ENCODE measurements at places on chromosomes 11 and 22. TPM values are rescaled to one million over a fixed set of nuclear protein-coding genes. Genes with fewer than 3 reads are reported as not detected.

The GAL3ST3 gene
- total RNA-seq = 0.73 TPM

The CCDC87 gene
- total RNA-seq = 0.24 TPM

DNA sequence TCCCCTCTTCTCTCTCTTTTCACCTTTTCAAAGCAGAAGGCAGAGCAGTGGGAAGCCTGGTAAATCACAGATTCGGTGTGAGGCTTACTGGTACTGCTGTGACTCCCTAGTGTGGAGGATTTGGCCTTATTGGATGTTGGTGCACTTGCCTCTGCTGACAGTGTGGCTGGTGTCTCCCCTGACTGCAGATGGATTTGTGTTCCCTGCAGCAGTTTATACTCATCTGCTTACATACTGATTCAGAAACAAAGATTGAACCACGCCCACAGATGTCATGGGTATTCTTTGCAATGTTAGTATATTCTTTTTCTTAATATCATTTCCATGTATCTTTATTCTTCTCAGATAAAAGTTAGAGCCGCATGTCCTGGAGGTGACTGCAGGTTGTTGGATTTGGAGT, 26.8 kb upstream of the GRIK4 start:
- DNase-seq = no peak

DNA sequence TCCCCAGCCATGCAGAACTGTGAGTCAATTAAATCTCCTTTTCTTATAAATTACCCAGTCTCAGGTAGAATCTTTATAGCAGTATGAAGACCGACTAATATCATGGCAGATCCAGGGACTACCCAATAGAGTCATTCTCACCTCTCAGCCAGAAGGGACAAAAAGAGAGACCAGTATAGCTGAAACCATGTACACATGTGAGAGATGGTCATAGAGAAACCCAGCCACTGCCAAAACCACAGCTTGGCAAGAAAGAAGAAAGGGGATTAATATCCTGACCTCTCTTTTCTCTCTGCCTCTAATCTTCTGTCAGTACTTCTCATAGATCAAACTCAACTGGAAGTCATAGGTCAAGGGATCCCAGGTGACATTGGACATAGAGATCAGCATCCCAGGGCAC, 109.8 kb downstream of the CCDC34 start:
- DNase-seq = no peak

DNA sequence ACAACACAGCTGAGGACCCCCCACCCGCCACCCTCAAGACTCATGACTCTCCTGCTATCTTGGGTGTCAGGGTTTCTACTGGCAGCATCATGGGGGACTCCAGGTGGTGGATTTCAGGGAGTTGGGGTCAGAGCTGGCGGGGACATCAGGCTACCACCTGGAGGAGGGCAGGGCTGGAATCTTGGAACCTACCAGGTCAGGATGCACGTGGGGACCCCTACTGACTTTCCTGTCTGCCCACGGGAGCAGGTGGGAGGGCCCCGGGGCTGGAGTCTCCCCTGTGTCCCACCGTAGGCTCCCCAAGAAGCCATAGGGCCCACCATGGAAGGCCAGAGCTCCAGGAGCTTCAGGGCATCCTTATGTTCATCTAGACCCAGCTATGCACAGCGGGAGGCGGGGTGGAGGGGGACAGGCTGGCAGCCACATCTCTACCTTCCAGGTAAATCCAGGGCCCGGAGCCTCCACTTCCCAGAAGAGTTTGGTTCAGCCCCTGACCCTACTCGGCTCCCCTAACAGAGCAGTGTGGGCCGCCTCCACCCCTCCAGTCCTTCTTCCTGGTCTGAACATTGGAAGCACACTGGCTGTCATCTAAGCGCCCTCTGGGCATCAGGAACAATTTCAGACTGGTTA, 10.0 kb downstream of the SLC37A2 start:
- DNase-seq = no peak
